ENCODE measurements at places on chromosomes 5 and 9. TPM values are rescaled to one million over a fixed set of nuclear protein-coding genes. Genes with fewer than 3 reads are reported as not detected.

Gene NEURL1B
- total RNA-seq: 1.6 TPM

Gene DTWD2
- total RNA-seq: 7.7 TPM

- no peak for DNase-seq
Observed at GRCh38 chr5:124025306-124025845, 513.4 kb downstream of the CSNK1G3 start.

GRCh38 chr5:112693301-112693700 lies 44.4 kb upstream of the APC start:
- no peak for DNase-seq

GRCh38 chr5:9440517-9440916 lies 105.4 kb downstream of the SEMA5A start:
- no peak for DNase-seq

GRCh38 chr9:18495065-18495464 lies 21.1 kb downstream of the ADAMTSL1 start:
- DNase-seq: no peak

Gene C5orf34
- 14.4 TPM for total RNA-seq

Gene CEP120
- total RNA-seq: 12.5 TPM

GRCh38 chr5:168851902-168852321 lies 272.7 kb upstream of the PANK3 start:
- DNase-seq: peak; percentile 85

GRCh38 chr5:113255579-113256386 lies 179.0 kb downstream of the TSSK1B start:
- DNase-seq: peak; percentile 81

DNA sequence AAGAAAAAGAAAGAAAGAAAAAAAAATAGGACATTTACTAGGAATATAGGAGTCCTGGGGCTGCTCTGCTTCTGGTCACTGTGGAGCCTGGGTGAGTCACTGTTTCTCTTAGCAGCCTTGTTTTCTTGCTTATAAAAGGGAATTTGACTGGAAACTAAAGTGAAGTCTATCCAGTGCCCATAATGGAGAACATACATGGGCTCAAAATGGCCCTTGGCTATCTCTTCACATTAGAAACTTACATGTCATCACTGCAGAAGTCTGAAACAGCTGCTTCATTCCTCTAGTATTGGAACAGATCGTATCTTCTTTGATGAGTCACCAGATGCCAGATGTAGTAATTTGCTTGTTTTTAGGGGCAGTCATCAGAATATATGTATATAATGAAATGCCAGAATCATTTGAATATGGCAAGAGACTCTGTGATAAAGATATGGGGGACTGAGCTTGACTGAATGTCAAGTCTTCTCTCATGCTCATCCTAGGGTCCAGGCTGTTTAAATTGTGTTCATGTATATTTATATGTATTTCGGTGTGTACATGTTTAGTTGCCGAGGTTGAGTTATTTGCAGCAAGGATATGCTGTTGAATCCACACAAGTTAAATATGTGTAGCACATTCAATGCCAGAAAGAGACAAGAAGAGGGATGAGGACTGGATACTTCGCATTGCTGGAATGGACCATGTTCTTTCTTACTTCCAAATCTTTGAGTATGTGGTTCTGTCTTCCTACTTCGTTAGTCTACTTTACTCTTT lies 56.7 kb downstream of the SGCD start:
- DNase-seq: no peak

DNA sequence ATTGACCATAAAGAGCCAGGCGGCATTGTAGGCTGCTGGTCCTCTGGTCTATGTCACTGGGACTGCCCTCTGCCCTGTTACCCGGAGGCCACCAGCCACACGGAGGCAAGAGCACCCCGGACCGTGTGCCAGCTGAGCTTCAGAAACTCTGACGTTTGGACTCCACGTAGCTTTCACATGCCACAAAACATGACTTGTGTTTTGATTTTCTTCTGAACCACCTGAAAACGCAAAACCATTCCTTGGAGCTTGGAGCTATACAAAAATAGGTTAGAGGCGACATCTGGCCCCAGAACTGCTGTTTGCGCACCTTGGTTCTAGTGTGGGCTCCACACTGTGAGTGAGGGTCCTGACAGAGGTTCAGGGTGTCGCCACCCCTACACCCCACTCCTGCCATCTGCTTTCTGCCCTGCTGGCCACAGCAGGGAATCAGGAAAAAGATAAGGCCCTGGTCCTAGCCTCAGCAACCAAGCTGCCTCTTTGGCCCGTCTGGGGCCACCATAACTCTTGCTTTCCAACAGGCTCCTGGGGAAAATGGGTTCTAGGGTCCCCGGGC lies 151.3 kb upstream of the IRX2 start:
- DNase-seq: no peak

GRCh38 chr5:103358305-103358995 lies 99.9 kb downstream of the MACIR start:
- no peak for DNase-seq

Gene BAAT
- total RNA-seq: not detected

GRCh38 chr9:15553528-15553898 lies 670 bp downstream of the CCDC171 start:
- DNase-seq: no peak

Gene C5orf52
- not detected for total RNA-seq

GRCh38 chr5:52893105-52893504 lies 96.0 kb upstream of the ITGA2 start:
- DNase-seq: no peak

DNA sequence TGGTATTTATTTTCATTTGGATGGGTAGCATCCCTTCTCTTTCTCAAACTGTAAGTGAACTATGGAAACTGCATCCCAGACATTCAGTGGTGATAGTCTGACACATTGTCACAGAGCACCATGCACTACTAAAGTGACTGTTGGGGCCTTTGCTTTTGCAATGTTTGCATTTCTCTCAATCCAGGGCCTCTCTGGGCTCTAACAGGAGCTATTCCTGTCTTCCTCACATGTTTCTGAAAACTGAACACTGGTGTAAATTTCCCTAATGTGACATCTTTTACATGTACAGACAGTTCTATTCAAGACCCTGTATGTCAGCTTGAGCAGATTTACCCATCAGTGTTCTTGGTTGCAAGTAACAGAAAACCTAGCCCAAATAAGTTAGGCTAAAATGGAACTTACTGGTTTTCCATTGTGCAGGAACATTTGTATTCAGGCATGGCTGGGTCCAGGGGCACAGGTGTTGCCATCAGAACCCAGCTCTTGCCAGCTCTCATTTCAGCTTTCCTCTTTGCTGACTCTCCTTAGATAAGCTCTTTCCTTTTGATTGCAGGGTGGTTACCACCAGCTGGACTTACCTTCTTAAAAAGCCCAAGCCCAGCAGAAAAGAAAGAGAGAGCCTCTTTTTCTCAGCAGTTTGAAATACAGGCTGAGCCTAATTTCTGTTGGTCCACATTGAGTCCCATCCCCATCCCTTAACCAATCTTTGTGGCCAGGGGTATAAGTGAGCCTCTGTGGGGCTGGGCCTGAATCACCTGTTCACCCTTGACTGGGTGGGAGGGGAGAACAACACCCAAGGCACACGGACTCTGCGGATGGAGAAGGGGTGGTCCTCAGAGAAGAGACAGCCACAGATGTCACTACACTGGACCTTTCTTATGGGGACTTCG lies 234.3 kb downstream of the NR3C1 start:
- no peak for DNase-seq

DNA sequence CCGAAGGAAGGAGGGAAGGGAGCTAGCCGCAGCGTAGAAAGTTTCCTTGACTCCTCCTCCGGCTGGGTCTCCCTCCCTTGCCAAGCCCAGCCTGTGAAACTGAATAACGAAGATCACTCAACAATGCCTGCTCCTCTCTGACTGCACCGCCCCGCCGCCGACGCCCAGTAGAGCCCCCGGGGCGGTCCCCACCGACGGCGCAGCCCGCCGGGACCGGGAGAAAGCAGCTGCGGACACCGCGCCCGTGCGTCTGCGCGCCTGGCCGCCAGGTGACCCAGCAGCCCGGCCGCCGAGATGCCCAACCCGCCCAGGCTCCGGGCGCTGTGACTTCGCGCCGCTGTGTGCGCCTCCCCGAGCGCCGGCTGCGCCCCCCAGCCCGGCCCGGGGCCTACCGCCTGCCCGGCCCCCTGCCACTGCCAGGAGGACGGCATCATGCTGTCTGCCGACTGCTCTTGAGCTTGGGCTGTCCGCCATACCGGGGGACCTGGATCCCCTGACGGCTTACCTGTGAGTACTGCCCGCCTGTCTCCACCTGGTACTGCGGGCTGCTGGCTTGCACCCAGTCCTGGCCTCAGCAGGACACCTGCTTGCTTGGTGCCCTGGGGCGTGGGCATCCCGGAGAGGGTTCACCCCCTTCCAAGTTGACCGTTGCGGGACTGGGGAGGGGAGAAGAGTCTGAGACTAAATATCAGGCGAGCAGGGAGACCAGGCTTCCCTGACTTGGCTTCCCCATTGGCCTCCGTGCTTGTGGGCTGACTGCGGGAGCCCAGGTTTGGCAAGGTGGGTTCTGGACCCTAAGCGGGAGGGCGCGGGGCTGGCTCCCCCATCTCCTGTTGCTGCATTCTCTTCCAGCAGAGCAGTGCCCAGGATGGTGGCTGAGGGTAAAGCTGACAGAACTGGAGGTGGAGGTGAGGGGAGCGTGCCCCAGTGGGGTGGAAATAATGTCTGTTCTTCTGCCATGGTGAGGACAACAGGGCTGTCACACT lies 26.2 kb upstream of the SPTLC1 start:
- DNase-seq: no peak

DNA sequence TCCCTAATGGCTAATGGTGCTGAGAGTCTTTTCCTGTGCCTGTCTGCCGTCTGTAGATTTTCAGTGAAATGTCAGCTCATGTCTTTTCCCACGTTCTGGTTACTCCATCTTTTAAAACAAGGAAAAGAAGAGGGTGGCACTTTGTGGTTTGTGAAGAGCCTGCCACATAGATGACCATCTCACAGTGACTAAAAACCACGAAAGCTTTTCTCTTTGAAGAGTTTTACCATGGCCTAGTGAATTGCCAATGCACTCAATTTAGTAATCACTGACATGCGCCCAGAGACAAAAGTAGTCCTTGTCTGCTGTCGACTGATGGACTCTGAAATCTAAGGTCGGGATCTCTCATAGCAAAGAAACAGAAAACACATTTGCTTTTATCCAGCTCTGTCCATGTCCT lies 50.4 kb downstream of the SPATA31C2 start:
- DNase-seq: no peak

- peak; percentile 61 for DNase-seq
Observed at GRCh38 chr5:180605554-180606214, 14.4 kb upstream of the SCGB3A1 start.

DNA sequence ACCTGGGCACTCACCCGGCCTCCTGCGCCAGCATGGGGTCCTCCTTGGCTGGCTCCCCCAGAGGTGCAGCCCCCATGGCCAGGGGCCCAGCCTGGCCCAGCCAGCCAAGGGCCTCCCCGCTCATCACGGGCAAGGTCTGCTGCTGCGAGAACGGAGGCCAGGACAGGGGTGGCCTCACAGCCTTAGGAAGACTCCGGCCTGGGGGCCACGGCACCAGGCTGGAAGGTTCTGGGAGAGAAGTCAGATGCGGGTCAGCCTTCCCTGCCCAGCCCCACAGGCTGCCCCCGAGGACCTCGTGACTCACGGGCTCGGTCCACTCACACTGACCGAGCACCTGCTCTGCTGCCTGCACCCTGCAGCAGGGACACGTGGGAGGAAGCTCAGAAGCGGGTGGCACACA lies 4.2 kb downstream of the SOHLH1 start:
- no peak for DNase-seq

GRCh38 chr5:34524123-34524522 lies 132.0 kb upstream of the RAI14 start:
- DNase-seq: no peak

Gene SPINK4
- total RNA-seq: 4.5 TPM

DNA sequence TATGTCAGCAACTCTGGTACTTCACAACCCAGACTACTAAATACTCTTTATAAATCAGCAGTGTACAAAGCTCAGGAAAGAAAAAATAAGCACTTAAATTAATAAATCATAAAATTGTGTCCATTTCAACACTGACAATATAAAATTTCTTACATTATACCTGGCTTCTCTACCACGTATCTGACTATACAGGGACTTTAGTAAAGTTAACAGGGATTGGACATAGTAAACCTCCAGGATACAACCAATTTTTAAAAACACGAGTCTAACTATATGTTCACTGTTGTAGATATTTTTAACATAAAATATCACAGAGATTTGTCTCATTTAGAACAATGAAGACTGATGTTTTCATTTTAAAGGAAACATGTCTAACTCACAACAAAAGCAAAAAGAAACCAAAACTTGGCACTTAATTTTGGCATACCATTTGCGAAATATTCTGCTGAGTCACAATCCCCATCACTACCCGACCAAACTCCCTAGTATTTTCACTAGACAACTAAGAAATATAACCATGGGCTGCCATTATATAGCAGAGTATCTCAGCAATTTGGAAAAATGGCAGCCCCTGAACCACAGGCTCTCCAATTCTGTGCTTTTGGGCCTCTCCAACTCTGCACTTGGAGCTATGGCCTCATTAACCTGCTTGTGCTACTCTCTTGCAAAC lies 14.4 kb downstream of the FAM169A start:
- DNase-seq: peak; percentile 48

Gene CTSV
- total RNA-seq: 10.7 TPM

- no peak for DNase-seq
Observed at GRCh38 chr9:3181049-3181953, 337.4 kb upstream of the PUM3 start.

Gene LCN9
- total RNA-seq: not detected

Gene PCDHGB4
- total RNA-seq: 0.21 TPM

Gene EEIG1
- 10.6 TPM for total RNA-seq

DNA sequence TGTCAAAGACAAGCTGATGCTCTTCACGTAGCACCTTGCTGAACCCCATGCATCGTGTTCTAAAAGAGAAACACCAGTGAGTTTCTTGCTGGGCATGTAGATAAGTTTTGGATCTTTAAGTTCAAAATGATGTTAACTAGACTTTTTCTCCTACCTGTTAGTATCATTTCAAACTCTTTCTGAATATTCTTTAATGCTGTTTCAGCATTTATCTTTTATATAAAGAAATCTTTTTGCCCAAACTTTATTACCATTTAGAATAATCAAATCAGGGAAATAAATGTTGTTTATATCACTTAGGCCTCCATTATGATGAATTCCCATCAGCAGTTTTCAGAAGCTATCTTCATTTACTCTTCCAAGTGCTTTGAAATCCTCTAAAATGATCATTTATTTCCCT lies 542.8 kb downstream of the CDH10 start:
- no peak for DNase-seq

Gene EIF4EBP3
- total RNA-seq: not detected

GRCh38 chr9:108800632-108801099 lies 55.1 kb downstream of the ACTL7B start:
- no peak for DNase-seq

DNA sequence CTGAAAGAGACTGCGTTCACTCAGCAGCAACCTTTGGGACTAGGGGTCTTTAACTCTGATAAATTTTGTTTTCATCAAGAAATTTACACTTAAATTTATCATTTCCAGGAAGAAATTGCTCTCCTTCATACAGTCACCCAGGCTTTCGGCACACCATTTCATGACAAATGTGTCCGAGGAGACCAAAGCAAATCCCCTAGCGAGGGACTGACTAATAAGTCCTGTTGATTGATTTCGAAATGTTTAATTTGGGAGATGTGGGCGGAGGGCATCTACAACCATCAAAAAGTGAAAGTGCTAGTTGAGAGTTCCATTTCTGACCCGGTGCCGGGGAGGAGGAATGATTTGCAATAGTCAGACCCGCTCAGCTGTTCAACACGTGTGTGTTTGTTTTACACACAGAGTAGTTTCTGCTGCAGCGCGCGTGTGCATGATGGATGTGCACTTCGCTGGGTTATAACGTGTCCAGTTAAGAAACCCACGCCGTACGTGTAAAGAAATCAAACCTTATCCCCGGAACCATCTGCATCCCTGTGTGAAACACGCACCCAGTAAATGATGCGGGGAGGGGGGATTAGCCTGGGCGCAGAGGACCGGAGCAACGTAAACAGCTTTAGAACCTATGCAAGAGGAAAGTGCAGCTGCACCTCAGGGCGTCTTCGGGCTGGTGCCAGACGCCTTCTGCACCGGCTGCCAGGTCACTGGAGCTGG lies 845 bp upstream of the NR4A3 start:
- peak; percentile 47 for DNase-seq

Measured in H4 (cell line).